ENCODE measurements at places on chromosomes 1 and 21.

GRCh38 chr1:42940851-42941639 is 17.6 kb downstream of the SLC2A1 start:
- DNase-seq = no peak

DNA sequence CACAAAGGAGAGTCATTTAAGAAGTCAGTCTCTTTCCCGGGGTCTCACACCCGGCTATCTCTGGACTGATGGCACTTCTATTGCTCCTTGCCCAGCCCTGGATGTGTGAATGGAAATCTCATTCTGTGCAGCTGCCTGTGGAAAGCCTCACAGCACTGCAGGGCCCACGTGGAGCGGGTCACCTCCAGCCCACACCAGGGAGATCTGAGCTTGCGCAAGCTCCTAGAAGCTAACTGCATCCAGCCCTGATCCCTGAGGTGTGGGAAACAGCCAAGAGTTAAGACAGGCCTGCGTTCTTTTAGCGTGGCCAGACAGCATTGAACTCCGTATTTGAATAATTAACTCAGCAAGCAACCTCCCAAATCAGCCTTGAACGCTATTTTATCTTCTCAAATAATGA is 150.5 kb downstream of the LRIG2 start:
- no peak for DNase-seq

DNA sequence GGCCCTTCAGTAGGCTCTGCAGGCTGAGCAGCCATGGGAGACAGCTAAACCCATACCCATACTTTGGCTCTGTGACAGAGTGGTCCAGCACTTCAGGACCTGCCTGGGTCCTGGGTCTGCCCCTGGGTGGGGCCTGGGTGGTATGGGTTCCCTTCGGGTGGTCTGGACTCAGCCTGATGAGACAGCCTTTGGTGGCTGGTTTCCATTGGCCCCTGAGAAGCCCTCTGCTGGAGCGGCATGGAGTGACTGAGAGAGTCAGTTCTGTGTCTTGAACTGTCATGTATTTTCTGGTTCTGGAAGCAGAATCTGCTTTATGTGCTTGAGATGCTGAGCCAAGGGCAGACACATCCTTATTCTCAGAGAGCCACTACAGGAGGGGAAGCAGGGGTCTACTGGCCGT is 31.3 kb upstream of the KCNA2 start:
- no peak for DNase-seq

GRCh38 chr21:35428489-35428888 is 379.4 kb upstream of the RUNX1 start:
- DNase-seq = no peak

Measured in right kidney (tissue), 9 donors.